Ecto neural progenitor cell (in vitro differentiated cells): ENCODE measurements at places on chromosomes 6 and 20.

DNA sequence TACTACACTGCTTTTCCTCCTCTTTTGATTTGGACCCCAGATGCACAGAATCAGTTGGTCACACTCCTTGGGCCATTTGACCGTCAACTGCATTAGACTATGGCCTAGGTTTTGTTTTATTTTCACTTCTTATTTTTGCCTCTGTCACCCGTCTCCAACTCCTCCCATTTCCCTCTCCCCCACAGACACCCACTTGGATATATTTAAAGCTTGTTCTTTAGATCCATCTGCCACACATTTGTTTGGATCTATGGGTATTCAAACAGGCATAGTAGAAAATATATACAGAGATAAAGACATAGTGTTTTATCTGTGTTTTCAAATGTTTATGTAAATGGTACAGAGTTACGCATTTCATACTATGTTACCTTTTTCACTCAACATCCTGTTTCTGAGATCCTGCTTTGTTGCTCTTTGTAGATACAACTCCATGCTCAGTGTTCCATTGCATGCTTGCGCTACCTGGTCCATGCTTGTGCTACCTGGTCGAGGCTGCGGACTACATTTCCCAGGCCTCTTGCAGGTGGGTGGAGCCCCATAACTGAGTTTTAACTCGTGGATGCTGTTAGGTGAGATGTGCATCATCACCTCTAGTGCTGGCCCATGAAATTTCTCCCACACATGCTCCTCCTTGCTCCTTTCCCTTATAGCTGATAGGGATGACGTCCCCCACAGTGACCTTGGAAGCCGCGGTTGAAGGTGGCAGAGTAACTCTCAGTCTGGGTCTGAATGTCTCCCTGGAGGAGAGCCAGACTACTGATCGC lies 11.5 kb upstream of the PREX1 start:
- DNase-seq, result no peak

DNA sequence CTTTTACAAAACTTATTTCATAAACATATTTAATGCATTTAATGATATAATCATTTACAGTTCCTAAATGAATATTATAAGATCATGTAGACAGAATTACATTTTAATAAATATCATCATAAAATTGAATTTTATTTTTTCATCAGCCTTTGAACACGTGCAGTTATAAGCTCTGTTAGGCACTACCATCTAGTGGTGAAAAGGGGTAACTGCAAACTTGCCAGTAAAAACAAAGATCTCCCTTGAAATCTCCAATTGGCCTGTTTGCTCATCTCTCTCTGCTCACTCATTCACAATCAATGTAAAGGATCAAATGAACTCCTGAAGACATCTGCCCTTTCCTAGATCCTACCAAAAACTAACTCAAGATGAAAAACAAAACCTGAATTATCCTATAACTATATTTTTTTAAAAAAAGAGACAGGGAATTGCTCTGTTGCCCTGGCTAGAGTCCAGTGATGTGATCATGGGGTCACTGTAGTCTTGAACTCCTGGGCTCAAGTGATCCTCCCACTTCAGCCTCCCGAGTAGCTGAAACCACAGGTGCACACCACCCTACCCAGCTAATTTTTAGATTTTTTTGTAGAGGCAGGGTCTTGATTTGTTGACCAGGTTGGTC lies 31.7 kb downstream of the SAMHD1 start:
- DNase-seq, result no peak

- DNase-seq, result no peak
Observed at GRCh38 chr6:164379795-164380194, 929.6 kb downstream of the C6orf118 start.

DNA sequence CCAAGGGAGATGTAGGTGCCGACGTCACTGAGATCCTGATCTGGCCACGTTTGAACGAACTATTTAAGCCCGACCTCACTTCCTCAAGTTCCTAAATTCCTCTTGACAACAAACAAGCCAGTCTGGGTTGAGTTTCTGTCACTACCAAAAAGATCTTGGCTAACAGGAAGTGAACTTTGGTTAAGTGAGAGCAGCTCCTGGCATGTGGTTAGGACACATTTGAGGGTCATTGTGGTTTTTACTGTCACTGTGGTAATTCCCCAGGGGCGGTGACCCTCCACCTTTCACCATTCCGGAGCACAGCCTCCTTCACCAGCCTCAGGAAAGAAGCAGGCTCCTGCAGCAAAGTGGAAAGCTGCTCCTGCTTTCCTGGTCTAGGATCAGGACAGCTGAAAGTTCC lies 43.1 kb upstream of the ZNF831 start:
- no peak for DNase-seq

- DNase-seq, result no peak
Observed at GRCh38 chr6:24537082-24537699, 42.4 kb downstream of the ALDH5A1 start.

GRCh38 chr20:1242530-1242929 lies 16.7 kb downstream of the RAD21L1 start:
- no peak for DNase-seq

DNA sequence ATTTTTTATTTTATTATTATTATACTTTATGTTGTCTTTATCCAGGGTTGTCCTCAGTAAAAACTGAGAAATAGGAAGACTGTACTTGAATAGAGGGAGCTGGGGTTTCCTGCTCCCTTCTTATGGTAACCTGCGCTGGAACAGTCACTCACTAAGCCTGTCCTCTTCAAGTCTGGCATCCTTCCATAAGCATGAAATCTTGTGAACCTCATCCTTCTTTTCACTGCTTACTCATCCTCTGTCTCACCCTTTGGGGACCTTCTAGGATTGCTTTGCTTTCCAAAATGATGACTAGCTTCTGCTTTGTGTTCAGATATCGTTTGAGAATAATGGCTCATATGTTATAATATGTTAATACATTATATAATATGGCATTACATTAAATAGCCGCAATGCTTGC lies 90.6 kb downstream of the C6orf118 start:
- no peak for DNase-seq

DNA sequence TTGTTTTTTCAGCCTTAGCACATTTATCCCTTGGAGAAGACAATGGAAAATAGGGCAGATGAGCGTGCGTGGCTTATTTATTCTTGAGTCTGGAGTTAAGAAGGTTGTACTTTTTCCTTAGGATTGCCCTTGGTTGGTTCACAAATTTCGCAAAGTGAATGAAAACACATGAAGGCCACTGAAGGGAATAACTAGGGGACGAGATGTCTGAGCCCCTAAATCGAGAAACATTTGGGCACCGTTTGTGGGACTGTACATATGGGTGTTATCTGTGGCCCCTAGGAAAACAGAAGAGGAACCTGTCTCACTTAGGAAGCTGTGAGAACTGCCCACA lies 19.4 kb upstream of the TRIM27 start:
- no peak for DNase-seq

GRCh38 chr6:30572148-30572547 lies 906 bp downstream of the ABCF1 start:
- no peak for DNase-seq
